ENCODE measurements at places on chromosomes 7 and 10.

- DNase-seq = peak; percentile 43
Measured at GRCh38 chr10:15202639-15203038, 34.1 kb upstream of the NMT2 start.

- no peak for DNase-seq
Measured at GRCh38 chr7:20894806-20895205, 108.1 kb upstream of the SP8 start.

GRCh38 chr7:95101422-95101821 is 194.0 kb downstream of the PPP1R9A start:
- DNase-seq = no peak

GRCh38 chr10:119644205-119644814 is 6.9 kb upstream of the BAG3 start:
- DNase-seq = no peak

DNA sequence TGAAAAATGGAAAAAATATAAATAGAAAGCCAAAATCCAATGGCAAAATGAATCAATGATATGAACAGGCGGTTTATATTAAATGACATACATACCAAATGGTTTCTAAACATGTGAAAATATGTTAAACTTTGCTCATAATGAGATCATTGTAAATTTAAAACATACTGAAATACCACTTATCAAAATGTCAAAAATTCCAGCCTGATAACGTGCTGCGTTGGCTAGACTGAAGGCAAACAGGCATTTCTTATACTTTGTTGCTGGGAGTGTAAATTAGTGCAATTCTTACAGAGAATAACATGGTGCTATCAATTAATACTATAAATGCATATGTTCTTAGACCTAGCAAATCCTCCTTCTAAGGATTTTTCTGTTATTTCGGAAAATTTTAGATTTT is 225.8 kb upstream of the FAM3C start:
- no peak for DNase-seq

GRCh38 chr7:117445206-117445605 is 17.9 kb upstream of the ASZ1 start:
- DNase-seq = no peak

DNA sequence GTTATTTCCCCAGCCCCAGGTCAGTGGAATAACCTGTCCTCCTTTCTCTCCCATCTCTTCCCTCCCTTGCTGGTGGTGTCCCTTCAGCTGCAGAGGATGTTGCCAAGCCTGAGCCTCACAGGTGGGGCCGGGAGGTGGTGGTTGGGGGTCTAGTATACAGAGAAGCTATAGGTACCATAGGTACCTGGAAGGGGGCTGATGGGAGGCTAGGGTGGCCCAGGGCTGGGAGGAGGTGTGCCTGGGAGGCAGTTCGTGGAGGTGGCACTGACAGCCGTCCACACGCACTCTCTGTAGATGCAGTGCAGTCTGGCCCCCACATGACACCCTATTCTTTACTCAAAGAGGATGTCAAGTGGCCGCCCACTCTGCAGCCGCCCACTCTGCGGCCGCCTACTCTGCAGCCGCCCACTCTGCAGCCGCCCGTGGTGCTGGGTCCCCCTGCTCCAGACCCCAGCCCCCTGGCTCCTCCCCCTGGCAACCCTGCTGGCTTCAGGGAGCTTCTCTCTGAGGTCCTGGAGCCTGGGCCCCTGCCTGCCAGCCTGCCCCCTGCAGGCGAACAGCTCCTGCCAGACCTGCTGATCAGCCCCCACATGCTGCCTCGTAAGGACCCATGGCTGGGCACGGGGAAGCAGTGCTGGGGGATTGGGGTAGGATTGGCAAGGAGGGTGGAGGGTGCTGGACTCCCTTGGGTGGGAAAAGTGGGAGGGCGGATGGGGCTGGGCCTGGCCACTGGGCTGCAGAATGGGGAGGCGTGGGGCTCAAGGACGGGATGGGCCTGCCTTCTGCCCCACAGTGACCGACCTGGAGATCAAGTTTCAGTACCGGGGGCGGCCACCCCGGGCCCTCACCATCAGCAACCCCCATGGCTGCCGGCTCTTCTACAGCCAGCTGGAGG is 9.5 kb downstream of the IRF5 start:
- no peak for DNase-seq

DNA sequence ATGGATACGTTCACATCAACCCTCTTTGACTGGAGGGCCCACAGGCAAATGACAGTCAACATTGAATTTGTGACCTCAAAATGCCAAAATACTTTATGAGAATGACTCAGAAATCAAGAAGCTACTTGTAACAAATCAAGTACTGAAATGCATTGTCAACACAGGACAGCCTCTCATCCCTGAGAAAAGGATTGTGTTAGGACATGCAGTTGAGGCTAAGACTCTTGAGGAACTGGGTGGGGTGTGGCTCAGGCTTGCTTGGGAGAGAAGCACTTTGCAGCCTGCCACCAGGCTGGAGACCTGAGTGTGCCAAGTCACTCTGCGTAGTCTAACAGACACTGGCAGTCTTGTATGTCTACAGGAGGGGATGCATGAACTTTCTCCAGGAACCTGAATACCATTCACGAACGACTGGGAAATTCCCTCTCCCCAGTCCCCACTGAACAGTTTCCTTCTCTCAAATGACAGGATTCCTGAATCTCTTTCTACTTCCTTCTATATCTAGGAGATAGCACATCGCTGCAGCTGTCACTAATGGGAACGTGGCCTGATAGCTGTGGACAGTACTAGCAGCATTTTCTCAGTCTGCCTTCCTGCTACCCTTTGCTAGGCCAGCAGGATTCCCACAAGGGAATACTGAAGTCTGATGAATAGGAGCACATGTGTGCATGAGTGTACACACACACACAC is 3.3 kb upstream of the SMO start:
- no peak for DNase-seq

DNA sequence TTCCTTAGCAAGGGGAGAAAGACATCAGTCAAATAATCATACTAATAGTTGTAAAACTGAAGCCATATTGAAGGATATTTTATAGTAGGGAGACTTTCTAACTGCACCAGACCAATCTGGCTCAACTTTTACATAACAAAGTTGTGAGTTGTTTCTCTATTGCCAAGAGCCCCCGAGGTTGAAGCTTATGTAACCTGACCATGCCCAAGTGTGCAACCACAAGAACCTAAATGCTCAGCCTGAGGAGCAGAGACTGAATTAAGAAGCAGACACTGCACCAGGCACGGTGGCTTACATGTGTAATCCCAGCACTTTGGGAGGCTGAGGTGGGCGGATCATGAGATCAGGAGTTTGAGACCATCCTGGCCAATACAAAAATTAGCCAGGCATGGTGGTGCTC is 77.3 kb upstream of the ARMC3 start:
- DNase-seq = no peak

DNA sequence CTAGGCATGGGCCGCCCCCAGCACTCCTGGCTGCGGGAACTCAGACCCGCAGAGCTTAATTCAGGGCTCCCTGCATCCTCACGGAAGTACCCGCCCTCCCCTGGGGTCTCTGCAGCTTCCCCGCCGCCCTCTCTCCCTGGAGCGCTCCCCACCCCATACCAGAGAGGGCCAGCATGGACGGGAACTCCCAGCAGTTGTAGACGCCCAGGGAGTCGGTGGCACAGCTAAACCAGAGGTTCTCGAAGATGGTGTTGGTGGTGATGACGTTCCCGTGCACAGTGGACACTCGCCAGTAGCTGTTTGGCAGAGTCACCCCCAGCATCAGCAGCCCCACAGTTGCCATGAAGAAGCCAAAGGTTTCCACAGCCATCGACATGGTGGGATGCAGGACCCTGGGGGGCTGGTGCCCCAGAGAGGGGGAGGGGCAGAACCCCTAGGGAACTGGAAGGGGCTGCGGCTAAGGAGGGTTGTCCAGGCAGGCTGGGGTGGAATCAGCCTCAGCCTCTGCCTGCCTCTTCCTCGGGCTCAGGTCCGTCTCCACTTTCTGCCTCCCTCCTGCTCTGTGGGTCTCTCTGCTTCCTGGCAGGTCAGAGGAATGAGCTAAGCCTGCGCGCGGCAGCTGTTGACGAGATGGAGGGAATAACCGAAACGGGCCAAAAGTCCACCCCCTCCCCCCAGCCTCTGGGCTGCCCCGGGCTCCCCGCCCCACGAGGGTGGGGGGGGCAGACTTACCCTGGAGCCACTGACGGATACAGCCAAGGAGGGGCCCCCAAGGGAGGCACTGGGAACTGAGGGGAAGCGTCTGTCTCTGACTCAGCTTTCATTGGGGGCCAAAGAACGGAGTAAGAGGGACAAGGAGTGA is at the start of gene CLDN15:
TSS of gene CLDN15 (minus strand) at position 597 of the 862 bp plus-strand sequence. CDS start at position 376, 221 bp downstream.
- peak; percentile 50 for DNase-seq

- DNase-seq = peak; percentile 83
Measured at GRCh38 chr7:135557455-135558336, at the start of gene NUP205. Gene NUP205, plus strand, starts transcription at chr7:135557917. Its CDS starts 28 bp downstream, at chr7:135557945.

- no peak for DNase-seq
Measured at GRCh38 chr10:29947701-29948060, 111.7 kb downstream of the JCAD start.

DNA sequence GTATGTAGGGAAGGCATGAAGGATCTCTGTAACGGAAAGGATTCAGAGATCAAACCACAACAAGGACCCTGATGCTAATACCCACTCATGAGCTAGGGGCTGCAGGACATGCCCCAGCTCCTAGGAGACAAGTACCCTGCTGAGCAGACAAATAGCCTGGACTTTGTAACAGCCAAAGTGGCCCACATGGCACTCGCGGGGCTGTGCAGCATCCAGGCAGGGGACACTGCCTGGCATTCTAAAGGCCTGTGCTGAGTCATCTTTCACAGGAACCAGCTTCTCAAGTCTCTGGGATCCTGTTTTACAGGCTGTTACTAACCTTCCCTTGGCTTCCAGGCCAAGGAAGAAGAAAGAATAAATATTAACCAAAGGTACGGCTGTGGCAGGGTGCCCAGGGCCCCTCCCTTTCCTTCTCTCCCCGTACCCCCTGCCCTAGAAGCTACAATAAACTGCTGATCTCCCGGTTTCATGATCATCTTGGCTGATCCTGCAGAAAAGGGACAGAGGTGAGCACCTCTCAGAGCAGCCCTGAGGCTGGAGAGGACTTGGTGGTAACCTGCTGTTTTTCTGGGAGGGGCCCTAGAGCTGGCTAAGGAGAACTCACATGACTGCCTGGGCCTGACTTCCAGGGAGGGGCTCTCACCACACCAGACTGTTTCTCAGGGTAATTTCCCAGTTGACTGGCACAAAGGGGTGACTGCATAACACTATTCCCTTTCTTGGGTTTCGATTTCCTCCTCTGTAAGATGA is 4.2 kb upstream of the RPEL1 start:
- DNase-seq = peak; percentile 72

DNA sequence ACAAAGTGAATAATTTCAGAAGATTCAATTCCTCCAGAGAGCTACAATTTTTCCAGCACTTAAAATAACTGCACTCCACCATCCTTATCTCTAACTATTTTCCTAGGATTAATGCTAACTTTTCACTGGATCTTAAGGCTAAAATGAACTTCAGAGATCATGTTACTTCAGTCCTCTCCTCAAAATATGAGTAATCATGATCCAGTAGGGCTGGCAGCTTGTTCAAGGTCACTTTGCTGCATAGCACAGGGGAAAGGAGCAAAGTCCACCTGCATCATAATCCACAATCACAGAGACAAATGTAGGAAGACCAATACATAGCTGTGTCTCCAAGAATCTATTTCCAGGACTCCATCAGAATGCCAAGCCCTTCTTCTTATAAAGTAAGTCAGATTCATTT is 150.3 kb downstream of the LRRTM3 start:
- DNase-seq = no peak

- peak; percentile 81 for DNase-seq
Measured at GRCh38 chr7:134514663-134515062, 12.7 kb upstream of the AKR1B10 start.

- DNase-seq = peak; percentile 15
Measured at GRCh38 chr10:48231178-48231577, 43.3 kb downstream of the FRMPD2 start.

DNA sequence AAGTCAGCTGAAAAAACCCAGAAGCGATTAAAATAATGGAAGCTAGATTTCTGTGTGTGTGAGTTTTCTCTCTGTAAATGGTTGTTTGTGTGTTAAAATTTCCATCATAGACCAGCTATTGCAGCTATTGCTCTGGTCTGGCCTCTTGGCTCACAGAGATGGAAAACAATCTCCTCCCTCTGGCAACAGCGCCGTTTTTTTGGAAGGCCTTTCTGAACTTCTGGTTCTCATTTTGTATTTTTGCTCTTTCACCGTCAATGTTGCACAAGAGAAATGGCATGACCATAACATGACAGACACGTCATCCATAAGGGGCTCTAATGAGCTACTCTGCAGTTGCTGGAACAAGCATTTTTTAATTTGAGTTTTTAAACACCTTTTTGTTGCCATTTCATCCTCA is 91.0 kb downstream of the CUBN start:
- DNase-seq = peak; percentile 63

DNA sequence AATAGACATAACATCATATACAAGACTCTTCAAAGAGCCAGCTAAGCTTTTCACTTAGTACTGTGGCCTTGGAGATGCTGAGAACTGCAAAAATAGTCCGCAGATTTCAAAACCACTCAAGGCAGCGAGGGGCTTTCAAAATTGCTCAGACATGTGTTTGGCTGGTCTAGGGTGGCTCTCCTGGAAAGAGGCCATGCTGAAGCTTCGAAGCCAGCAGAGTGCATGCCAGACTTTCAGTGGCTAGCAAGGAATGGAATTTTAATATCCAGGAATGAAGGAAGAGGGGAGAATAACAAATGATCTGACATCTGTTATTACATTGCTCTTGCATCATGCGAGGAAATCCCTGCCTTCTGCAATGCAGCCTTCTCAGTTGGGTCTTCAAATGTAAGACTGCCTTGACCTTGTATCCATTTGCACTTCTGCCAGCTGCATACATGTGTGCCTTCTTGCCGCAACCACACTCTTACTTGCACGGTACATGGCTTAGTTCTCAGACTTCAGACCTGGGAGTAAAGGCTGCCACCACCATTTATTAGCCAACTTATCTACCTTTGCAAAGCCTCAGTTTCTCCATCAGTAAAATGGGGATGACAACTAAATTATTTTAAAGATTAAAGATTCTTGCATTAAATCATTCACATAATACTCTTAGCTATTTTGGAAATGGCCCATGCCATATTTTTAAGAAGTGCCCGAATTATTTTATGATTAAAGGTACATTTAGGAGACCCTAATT is 55.9 kb downstream of the ITIH5 start:
- peak; percentile 72 for DNase-seq

DNA sequence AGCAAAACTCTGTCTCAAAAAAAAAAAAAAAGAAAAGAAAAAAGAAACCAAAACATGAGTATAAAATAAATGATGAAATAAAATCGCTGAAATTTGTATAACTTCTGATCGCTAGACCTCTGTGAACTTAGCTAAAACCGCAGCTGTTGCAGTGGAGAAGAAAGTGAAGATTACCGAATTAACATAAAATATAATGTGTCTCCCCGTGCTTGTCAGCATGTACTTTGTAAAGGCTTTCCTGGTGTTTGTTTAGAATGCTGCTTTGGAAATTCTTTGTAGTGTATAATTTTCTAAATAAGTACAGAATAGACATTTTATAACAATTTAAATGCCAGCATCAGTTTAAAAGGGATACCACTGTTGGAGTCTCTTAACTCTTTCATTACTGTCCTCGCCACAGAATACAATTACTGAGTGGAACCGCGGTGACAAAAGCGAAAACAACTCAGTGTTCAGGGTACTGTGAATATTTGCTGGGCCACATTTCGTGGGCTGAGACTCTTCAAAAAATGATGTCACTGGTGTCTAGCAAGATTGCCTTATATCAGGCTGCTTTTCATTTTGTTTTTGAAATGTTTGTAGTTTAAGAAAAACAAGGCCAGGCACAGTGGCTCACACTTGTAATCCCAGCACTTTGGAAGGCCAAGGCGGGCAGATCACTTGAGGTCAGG is 167.7 kb downstream of the NSUN6 start:
- DNase-seq = no peak

- DNase-seq = no peak
Measured at GRCh38 chr7:41691286-41692190, 11.4 kb downstream of the INHBA start.

Measured in EH (cell line).